ENCODE measurements at places on chromosomes 6 and 20. TPM values are rescaled to one million over a fixed set of nuclear protein-coding genes. Genes with fewer than 3 reads are reported as not detected.

DNA sequence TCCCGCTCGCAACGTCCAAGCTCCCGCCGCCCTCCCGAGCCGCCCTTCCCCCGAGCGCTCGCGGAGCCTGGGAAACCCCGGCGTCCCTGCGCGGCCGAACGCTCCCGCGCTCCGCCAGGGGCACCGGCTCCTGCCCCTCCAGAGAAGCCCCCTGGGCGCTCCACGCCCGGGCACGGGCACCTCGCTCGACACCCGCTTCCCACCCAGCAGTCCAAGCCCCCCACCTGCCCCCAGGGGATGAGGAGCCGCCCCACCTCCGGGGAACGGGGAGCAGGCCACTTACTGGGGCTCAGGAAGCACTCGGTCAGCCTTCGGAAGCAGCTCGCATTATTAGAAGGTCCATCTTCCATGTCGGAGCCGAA is 1.4 kb downstream of the PDE10A start:
- DNase-seq, result no peak

GRCh38 chr6:106527979-106528378 is 101.3 kb downstream of the RTN4IP1 start:
- DNase-seq, result peak; percentile 83

DNA sequence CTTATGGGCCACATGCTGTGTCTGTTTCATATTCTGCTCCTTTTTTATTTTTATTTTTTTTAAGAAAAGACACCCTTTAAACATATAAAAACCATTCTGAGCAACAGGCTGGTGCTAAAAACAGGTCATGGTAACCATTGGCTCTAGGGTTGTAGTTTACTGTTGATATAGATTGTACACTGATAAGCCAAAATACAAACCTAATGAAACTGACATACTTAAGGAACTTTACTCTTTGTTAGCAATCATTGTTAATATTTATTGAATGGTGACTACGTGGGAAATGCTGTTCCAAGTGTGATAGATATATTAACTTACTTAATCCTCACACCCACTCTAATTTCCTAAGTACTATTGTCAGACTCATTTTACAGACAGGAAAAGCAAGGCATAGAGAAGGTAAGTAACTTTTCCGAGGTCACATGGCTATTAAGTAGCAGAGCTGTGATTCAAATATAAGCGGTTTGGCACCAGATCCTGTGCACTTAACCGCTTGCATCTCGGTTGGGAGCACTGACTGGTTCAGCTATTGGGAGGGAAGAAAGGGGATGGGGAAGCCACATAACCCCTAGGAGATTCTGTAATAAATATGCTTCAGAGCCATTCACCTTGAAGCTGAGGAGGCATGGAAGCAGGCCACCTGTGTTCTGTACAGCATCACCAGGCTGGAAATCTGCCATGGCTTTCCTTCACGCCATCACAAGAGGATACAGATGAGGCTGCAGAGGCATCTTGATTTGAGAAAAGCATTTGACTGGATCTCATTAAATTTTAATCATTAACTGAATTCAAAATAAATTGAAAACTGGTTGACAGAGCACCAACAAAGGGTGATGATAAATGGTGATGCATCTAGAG is 4.9 kb downstream of the TRAF3IP2 start:
- no peak for DNase-seq

- DNase-seq, result no peak
These were observed 100.5 kb downstream of the QRSL1 start for GRCh38 chr6:106729841-106730240.

- no peak for DNase-seq
These were observed 646.3 kb downstream of the UTRN start for GRCh38 chr6:144931172-144932035.

DNA sequence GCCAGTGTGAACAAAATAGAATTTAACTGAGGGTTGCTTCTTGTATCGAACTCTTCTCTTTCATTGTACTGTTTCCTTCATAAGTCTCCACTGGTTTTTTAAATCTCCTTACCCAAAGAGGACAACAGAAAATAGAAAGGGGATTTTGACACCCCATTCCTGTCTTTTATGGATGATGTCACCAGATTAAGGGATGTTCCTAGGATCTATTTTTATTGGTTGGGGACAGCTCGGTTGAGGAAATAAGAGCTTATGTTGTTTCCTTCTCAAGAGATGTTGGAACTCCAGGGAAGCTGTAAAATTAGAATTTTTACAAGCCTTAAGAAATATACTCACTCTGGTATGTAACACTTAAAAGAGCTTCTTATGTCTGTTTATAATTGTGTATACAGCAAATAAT is 171.5 kb downstream of the PHF3 start:
- DNase-seq, result no peak

- DNase-seq, result no peak
These were observed 10.4 kb upstream of the RNF182 start for GRCh38 chr6:13914351-13914750.

GRCh38 chr6:113340371-113340770 is 516.8 kb upstream of the MARCKS start:
- DNase-seq, result no peak

DNA sequence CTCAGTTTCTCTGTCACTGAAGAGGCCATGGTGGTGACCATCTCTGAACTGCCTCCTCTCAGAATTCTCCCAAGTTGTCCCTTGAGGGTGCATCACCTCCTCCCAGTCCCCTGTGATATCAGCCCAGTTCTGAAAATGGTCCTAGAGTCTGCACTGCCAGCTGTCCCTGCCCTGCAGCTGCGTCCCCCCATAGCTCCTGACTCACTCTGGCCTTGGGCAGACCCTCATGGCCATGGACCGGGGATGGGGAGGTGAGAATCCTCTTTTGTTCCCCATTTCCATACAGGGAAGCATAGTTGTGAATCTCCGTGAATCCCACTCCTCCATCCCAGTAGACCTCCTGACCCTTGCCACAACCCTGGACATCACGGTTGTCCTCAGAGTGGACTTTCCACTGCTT is 4.5 kb downstream of the ETV7 start:
- no peak for DNase-seq

IL17F gene
- total RNA-seq, result not detected

CALHM6 gene
- total RNA-seq, result not detected

MAPK14 gene
- 34.2 TPM for total RNA-seq

CRISP3 gene
- not detected for total RNA-seq

MMS22L gene
- 44.1 TPM for total RNA-seq

BPIFA1 gene
- total RNA-seq, result not detected

ZGPAT gene
- total RNA-seq, result 30.6 TPM
